ENCODE measurements at places on chromosomes 13 and 19.
A peak's percentile ranks its signal among the peaks of the same experiment; 100 is the strongest.

- DNase-seq = no peak
Measured at GRCh38 chr13:110593430-110594130, 21.8 kb upstream of the NAXD start.

GRCh38 chr13:87035526-87035925 is 635.6 kb upstream of the SLITRK5 start:
- no peak for DNase-seq

DNA sequence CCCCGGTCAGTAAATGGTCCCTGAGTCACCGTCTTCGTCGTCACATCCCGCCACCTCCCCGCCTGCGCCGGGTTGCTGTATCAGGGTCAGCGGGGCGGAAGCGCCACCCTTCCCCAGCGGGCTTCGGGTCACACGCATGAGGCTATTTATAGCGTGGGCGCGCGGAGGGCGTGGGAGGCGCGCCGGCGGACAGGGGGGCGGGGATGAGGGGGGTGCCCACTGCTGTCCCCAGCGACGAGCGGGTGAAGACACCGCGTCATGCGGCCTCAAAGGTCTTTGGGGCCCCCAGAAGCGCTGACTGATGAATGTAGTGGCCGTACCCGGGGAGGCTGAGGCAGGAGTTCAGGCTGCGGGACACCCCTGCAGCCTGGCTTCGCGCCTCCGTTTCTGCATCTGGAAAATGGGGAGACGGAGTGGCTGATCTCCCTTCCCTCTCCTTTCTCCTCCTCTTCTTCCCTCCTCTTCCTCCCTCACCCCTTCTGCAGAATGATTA is 7.9 kb downstream of the UNC13A start:
- DNase-seq = peak; percentile 20

GRCh38 chr19:12639901-12640613 is 26.5 kb downstream of the MAN2B1 start:
- peak; percentile 64 for DNase-seq

GRCh38 chr13:99320693-99321481 is 13.7 kb upstream of the GPR183 start:
- no peak for DNase-seq
